GM03348 (cell line): ENCODE measurements at places on chromosomes 6 and 20.

DNA sequence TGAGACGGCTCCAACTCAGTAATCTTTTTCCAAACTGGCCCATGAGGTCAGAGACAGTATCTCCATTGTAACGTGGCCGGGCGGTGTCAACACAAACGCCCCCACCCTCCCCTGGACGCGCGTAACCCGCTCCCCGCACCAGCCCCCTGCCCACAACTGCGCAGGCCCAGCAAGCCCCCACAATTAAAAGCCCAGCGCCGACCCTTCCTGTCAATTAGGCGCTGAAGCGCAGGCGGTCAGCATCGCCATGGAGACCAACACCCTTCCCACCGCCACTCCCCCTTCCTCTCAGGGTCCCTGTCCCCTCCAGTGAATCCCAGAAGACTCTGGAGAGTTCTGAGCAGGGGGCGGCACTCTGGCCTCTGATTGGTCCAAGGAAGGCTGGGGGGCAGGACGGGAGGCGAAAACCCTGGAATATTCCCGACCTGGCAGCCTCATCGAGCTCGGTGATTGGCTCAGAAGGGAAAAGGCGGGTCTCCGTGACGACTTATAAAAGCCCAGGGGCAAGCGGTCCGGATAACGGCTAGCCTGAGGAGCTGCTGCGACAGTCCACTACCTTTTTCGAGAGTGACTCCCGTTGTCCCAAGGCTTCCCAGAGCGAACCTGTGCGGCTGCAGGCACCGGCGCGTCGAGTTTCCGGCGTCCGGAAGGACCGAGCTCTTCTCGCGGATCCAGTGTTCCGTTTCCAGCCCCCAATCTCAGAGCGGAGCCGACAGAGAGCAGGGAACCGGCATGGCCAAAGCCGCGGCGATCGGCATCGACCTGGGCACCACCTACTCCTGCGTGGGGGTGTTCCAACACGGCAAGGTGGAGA, at the start of the genes HSPA1A and HSPA1L:
Gene HSPA1A (plus strand): TSS at position 519 of the 814 bp plus-strand sequence. CDS start 214 bp downstream, at position 733.
Gene HSPA1L (minus strand): TSS at position 259 of the 814 bp plus-strand sequence. CDS start 3,311 bp downstream, outside the sequence.
- peak; percentile 95 for DNase-seq

DNA sequence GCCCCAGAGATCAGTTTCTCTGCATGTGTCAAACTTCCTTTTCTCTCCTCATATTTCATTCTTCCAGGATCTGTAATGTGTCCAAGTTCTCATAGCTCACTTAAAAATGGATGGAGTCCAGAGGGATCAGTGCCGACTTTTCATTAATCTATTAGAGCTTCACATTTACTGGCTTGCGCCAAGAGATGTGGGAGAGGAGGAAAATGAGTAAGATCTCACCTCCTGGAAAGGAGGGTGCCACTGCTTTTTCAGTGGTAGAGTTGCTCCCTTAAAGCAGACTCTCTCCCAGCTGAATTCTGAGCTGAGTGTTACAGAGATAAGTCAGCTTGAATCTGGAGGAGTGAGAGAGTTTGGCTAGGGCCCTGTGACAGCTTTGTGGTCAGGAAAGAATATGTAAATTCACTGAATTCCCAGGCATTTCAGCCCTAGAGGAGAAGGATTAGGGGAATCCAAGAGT, 175.9 kb downstream of the SOX4 start:
- DNase-seq, result peak; percentile 75

- peak; percentile 23 for DNase-seq
Observed at GRCh38 chr6:112468359-112468758, 121.2 kb downstream of the RFPL4B start.

GRCh38 chr6:149895833-149896271, 2.1 kb downstream of the RAET1E start:
- peak; percentile 25 for DNase-seq

GRCh38 chr6:11386323-11386722, 151.2 kb upstream of the TMEM170B start:
- DNase-seq, result no peak

DNA sequence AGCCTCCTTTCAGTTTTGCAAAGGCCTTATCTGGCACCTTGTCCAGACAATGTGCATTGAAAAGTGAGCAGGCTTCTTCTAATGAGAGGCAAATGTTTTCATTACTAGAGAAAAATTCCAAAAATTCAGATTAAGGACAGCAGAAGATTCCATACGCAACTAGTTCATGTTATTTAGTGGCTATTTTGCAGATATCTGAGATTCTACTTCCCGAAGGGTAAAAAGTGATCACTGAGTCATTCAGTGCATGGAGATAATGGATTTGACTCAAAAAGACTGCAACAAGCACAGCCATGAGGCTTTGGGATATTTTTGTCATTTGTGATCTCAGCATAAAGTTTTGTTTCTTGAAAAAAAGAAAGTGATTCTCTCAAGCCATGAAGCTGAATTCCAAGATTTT, 29.9 kb downstream of the METTL24 start:
- DNase-seq, result peak; percentile 64
